NCI-H748 treated with DMSO at 0.1 percent for 48 hours (cell line): ENCODE measurements at places on chromosomes 3 and 15.
A peak's percentile ranks its signal among the peaks of the same experiment; 100 is the strongest.

- DNase-seq, result no peak
These were observed 697 bp upstream of the RAB5A start for GRCh38 chr3:19945969-19946831.

DNA sequence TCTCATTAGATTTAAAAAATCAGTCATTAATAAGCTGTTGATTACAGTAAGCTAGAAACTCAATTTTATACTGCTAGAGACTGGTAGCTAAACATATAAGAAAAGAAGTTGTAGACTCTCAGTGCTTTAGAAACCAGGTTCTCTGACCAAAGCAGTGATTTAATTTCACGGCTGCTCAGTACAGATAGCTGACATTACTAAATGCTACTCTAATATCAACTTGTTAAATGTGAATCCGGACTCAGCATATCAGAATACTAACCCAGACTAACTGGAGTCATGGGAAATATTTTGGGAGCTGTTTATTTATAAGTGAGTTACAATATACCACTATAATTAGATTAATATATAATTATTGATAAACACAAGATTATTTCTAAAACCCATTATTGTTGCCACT is 80.4 kb downstream of the NEDD4 start:
- no peak for DNase-seq

- peak; percentile 53 for DNase-seq
These were observed 422.2 kb upstream of the SGO1 start for GRCh38 chr3:20608054-20608738.

DNA sequence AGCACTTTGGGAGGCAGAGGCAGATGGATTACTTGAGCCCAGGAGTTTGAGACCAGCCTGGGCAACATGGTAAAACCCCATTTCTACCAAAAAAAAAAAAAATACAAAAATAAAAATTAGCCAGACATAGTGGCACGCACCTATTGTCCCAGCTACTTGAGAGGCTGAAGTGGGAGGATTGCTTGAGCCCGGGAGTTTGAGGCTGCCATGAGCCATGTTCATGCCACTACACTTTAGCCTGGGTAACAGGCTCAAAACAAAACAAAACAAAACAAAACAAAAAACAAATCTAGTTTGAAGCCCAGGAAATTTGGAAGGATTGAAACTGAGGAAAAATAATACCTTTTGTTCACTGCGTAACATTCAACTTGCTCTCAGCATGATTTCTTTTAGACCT is 16.6 kb downstream of the TMOD3 start:
- DNase-seq, result no peak

DNA sequence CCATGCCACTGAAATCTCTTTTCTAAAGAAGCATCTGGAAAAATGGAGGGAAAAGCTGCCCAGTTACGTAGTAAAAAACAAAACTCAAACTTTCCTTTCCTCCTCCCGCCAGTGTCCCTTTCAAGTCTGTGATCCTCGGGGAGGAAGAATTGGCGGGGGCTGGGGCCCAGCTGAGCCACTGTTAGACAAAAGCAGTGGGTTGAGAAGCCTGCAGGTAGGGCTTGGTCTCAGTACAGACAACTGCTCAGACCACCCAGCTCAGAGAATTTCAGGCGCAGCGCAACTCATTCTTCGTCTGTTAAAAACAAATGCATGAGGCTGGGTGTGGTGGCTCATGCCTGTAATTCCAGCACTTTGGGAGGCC is 117.1 kb downstream of the MYLK start:
- no peak for DNase-seq

DNA sequence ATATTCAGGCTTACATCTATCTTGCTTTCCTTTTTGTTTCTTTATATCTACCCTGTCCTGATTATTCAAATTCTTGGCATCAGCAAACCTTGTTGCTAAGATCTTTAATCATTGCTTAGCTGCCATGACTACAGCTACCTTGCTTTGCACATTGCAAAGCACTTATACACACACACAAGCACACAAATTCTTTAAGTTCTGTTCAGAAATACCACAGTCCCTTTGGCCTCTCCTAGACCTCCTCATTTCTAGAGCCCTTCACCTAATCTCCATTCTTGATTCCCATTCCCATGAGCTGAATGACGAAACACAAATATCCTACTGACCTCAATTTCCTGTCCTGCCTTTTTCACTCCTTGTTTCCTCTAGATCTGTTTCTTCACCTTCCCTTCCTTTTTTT is 409.6 kb downstream of the UNC13C start:
- no peak for DNase-seq

DNA sequence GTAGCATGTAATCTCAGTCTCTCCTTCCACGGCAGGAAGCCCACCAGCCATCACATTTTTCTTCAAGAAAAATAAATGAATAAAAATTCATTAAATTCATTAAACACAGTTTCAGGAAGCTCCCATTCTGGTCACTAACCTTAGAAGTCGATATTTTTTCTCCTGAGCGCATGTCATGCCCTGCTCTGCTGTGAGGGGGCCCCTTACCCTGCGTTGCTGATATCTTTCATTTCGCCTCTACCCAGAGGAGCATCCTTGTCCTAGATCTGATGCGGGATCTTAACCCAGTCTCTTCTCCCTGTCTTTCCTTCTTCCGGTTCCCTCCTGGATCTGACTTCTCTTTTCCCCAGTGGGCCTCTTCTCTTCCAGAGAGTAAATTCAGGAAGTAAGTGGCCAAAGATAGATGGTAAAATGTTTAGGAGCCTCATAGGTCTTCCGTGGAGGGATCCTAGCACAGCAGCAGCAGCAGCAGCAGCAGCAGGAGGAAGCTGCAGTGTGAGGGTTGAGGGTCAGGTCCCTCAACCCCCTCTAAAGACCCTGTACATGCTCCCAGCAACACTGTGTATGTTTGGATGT is 1.4 kb upstream of the ILDR1 start:
- no peak for DNase-seq

GRCh38 chr3:157088601-157089454 is 71.1 kb downstream of the CCNL1 start:
- DNase-seq, result no peak
